ENCODE measurements at places on chromosomes 1 and 21. TPM values are rescaled to one million over a fixed set of nuclear protein-coding genes. Genes with fewer than 3 reads are reported as not detected.

GRCh38 chr1:162283657-162284056 lies 93.0 kb downstream of the SPATA46 start:
- no peak for DNase-seq

DENND2C gene
- total RNA-seq, result 0.96 TPM

DNA sequence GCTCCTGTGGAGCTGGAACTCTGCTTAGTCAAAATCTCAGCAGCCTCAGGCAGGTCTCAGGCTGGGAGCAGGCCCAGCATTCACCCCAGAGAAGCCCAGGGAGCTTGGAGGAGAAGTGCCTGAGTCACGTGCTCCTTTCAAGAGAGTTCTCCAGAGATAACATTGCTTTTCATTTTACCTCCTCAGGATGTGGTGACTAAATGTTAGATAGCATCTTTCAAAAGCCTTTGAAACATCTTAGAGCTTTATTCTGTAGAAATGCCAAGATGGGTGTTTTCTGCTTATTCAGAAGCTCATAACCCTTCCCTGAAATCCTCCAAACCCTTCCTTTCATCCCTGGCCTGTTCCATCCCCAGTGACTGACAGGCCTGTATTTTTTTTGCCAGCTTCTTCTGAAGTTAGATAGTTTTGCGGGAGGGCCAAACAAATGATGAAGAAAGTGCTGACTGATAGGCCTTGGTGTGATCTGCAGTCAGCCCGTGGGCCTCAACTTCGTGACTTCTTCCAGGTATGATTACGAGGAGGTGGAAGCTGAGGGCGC lies 58.0 kb downstream of the PGM1 start:
- peak; percentile 34 for DNase-seq

DNA sequence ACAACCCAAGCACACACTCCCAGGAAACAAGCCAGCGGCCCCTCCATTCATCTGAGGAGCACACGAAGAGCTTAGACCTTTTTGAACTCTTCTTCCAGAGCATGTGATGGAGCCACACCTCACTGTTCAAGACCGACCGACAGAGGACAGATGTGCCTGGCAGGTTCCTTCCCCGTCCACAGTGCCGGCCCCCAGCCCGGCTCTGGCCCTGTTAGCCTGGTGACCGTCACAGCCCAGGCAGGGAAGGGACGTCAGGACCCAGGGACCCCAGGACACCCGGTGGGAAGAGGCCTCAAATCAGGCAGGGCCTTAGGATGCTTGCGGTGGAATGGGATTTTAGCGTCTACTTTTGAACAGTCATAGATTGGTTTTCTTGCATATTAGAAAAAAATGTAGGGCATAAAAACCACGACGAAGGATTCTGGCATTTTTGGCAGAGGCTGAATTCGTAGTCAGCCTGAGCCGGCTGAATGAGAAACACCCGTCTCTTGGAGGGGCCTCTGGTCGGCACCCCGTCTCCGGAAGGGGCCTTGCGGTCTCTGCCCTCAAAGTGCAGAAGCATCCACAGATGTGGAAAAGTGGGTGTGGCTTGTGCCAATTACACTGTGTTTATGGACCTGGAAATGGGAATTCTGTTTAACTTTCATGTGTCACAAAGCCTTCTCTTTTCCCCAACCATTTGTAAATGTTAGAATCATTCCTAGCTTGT lies 79.3 kb downstream of the SIK1 start:
- DNase-seq, result no peak

DNA sequence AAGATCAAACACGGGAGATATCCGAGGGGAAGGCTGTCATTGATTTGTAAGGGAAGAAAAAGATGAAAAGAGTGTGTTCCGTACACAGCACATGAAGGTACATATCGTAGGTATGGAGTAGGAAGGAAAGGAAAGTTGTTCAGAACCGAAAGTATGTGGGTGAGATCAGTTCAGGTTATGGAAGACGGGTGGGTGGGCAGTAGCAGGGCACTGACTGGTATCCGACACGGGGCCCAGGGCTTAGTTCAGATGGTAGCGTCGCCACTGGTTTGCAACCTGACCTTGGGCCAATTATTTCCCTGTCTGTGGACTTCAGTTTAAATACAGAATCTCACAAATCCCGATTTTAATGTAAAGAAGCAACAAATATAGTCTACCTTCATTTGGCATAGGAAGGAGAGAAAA lies 27.8 kb upstream of the A3GALT2 start:
- no peak for DNase-seq

- no peak for DNase-seq
Observed at GRCh38 chr1:225876900-225877510, 5.2 kb downstream of the TMEM63A start.

UBXN10 gene
- total RNA-seq, result 0.23 TPM

EDN2 gene
- total RNA-seq, result not detected

- DNase-seq, result no peak
Observed at GRCh38 chr1:68344208-68344607, 105.5 kb downstream of the RPE65 start.

DNA sequence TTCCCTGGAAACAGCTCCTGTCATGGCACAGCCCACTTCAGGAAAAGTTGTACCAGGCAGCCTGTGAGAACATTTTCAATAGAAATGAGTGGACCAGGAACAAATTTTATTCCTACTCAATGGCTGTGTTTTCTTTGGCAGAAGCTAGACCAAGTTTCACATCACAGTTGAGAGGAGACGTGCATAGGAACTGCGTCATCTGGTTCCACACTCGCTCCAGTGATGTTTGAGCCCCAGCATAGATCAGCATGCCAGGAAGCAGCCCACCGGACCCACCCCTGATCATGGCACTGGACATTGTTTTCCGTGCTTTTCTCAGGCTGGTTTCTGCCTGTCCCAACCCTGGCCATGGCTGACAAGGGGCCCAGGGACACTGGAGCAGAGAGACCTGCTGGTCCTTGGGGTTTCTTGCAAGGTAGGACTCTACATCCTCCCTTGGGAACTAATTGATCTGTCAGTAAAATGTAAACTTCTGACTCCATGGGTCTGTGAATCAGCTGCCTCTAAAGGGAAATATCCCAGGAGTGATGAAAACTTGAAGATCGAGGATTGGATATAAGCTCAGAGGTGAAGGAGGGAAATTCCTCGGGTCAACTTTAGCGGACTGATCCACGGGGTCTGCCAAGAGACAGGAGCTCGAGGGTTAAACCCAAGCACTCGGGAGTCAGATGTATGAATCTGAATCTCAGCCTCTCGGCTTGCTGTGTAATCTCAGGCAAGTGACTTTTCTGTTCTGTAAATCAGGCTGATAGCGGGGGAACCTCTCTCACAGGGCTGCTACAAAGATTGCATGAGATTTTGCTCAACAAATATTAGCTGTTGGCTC lies 35.7 kb downstream of the NEK2 start:
- no peak for DNase-seq

GRCh38 chr1:206524739-206525364 lies 17.5 kb downstream of the RASSF5 start:
- DNase-seq, result no peak

NKAIN1 gene
- total RNA-seq, result 0.97 TPM

DNA sequence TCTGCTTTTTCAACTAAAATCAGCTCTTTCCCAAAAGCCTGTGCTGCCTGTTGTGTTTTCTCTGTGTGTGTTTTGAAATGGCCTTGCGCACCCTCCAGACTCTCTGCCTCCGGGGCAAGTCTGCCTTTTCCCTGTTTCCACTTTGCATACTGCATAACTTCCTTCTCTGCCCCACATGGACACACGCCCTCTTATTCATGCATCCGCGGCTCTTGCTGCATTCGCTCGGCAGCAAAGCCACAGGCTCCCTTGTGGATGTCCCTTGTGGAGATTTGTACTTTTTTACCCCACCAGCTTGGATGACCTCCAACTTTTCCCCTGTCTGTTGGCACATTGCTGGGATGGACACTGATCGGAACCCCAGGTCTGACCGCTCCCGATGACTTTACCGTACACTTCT lies 147.6 kb downstream of the ADSS2 start:
- no peak for DNase-seq

CD101 gene
- total RNA-seq, result 0.08 TPM

DNA sequence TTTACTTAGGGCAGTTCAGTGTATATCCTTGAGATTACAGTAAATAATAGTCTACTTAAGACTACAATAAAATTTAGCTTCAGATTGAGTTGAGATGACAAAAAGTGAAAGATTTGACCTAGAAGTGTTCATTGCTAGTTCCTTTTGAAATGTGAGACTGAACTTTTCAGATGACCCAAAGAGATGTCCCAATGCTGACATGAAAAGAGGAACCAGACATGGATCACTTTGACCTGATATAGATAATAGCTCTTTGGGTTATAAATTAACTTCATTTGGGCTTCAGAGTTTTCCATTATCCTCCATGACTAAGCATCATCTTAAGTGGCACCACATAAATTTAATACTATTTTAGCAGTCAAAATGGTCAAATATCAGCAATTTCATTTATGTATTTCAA lies 25.7 kb upstream of the OR10J5 start:
- DNase-seq, result no peak

- no peak for DNase-seq
Observed at GRCh38 chr1:61316493-61316892, 234.1 kb downstream of the NFIA start.

- DNase-seq, result no peak
Observed at GRCh38 chr1:101013776-101014175, 11.8 kb downstream of the DPH5 start.

CNN3 gene
- total RNA-seq, result 10.8 TPM

GRCh38 chr1:81548918-81549587 lies 251.7 kb upstream of the ADGRL2 start:
- no peak for DNase-seq

KCND3 gene
- not detected for total RNA-seq

- no peak for DNase-seq
Observed at GRCh38 chr1:235943581-235944114, 76.9 kb upstream of the LYST start.

GRCh38 chr21:37452227-37452626 lies 85.7 kb downstream of the DYRK1A start:
- DNase-seq, result no peak

PAFAH2 gene
- total RNA-seq, result 15.4 TPM

CRNN gene
- total RNA-seq, result not detected

DNA sequence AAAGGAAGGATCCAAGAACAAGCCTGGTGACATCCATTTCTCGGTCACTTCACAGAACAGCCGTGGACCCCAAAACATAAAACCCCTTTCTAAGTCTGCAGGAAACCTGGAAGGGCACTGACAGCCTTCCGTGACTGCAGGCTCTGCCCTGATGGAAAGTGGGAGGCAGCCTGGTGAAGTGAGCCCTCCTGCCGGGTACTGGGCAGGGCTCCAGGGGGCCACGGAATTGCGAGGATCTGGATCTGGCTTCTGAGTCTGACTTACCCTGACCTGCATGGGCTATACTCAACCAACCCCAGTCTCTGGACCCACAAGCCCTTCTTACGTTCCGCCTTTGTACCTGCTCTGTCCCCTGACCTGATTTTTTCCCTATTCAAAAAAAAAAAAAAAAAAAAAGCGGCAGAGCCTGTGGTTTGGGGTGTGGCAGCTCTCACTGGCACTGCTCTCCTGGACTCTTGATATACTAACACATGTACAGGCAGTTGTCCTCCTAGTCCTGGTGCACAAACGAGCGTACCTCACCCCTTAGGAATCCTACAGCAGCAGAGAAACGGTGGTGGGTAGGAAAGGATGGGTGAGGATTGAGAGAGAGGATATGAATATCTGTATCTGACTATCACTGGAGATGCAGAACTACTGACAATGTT lies 82.9 kb downstream of the BEND5 start:
- no peak for DNase-seq

DNA sequence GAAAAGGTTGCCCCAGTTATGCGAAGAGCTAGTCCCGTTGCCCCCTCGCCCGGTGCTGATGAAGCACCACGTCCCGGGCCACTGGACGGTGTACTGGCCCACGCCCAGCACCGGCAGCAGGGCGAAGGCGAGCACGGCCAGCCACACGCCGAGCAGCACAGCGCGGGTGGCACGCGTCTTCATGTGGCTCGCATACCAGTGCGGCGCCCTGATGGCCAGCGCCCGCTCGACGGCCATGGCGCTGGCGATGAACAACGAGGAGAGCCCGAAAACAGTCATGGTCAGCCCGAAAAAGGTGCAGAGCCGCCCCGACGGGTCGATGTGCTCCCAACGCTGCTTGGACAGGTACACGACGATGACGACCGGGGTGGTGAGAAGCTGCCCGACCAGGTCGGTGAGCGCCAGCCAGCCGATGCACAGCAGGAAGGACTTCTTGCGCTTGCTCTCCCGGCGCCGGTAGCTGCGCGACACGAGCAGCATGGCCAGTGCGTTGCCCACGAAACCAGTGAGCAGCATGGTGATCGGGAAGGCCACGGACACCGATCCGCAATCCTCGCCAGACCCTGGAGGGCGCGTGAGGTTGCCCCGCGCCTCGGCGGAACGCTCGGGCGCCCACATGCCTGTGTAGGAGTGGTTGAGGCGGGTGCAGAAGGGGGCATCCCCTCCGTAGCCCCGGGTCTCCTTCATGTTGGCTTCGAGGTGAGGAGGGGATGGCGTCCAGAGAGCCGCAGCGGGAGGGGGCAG lies 553 bp downstream of the PTGER3 start:
- peak; percentile 54 for DNase-seq

GRCh38 chr21:15445327-15445726 lies 284.5 kb upstream of the USP25 start:
- no peak for DNase-seq

- no peak for DNase-seq
Observed at GRCh38 chr1:116825207-116825719, 71.0 kb downstream of the CD2 start.

NAV1 gene
- total RNA-seq, result 2.5 TPM

GRCh38 chr1:93979718-93980319 lies 70.6 kb upstream of the GCLM start:
- DNase-seq, result no peak

GRCh38 chr1:15218287-15219279 lies 28.4 kb upstream of the FHAD1 start:
- DNase-seq, result no peak

PLA2G2F gene
- total RNA-seq, result not detected

AMY2B gene
- total RNA-seq, result 23.3 TPM

ERG gene
- total RNA-seq, result not detected

GADD45A gene
- 24.4 TPM for total RNA-seq

All from activated naive CD8-positive, alpha-beta T cell treated with anti-CD3 and anti-CD28 coated beads, Interleukin-2, amount 10 ng/mL, durations not matched to agents 7 days and 5 days (primary cell).